Hippocampal formation (tissue), 2 donors: ENCODE measurements at places on chromosomes 4 and X.

DNA sequence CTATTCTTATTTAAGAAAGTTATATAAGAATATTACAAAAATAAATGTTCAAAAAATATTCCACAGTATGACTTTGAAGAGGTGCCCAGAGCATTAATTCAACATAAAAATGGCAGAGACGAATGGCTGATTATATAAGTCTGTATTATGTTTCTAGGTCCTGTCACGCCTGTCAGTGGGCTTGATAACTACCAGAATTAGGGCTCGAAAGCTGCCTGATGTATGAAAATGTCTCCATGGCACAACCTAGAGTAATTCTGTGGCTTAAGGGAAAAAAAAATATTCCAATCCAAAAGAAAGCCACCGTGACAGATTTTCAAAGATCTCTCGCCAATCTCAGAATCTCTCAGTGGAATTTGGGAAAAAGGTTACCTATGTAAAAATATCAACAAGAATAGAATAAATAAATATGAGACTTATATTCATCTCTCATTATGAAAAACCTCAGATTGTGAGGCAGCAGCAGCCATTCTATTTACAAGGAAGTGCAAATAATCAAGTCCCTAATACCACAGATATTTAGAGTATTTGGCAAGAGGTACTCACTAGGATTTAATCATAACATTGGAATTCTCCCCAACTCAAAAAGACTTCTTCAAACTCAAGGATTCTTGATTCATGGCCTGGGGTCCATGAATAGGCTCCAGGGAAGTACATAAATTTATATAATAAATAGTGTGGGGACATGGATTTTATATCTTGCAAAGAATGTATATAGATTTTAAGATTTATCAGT is 489.1 kb upstream of the INTU start:
- no peak for DNase-seq

DNA sequence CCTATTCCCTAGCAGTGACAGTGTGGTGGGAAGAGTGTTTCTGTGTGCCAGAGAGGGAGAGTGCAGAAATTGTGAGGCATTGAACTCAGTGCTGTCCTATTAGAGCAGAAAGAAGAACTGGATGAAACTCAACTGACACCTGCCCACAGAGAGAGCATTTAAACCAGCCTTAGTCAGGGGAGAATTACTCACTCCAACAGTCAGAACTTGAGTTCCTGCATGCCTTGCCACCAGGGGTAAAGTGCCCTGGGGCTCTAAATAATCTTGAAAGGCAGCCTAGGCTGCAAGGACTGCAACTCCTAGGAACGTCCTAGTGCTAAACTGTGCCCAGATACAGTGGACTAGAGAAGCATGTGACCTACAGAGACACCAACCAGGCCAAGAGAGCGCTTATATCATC is 12.8 kb downstream of the CYSLTR1 start:
- DNase-seq, result no peak

- DNase-seq, result no peak
Observed at GRCh38 chr4:54574500-54574899, 83.3 kb upstream of the KIT start.

GRCh38 chrX:137058339-137059127 is 24.7 kb upstream of the GPR101 start:
- no peak for DNase-seq

GRCh38 chrX:38313190-38313589 is 14.1 kb downstream of the RPGR start:
- no peak for DNase-seq

- DNase-seq, result peak; percentile 41
Observed at GRCh38 chrX:13506574-13506973, 62.8 kb upstream of the EGFL6 start.

DNA sequence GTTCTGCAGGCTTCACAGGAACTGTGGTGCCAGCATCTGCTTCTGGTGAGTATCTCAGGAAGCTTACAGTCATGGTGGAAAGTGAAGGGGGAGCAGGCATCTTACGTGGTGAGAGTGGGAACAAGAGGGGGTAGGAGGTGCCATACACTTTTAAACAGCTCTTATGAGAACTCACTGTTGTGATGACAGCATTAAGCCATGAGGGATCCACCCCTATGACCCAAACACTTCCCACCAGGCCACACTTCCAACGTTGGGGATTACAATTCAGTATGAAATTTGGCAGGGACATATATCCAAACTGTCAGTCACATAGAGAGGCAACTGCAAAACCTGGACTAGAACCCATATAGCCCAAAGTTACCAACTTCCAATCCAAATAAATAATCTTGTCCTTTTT is 43.1 kb upstream of the ZCCHC12 start:
- no peak for DNase-seq

- no peak for DNase-seq
Observed at GRCh38 chrX:4925911-4926310, 1212.5 kb upstream of the PRKX start.

DNA sequence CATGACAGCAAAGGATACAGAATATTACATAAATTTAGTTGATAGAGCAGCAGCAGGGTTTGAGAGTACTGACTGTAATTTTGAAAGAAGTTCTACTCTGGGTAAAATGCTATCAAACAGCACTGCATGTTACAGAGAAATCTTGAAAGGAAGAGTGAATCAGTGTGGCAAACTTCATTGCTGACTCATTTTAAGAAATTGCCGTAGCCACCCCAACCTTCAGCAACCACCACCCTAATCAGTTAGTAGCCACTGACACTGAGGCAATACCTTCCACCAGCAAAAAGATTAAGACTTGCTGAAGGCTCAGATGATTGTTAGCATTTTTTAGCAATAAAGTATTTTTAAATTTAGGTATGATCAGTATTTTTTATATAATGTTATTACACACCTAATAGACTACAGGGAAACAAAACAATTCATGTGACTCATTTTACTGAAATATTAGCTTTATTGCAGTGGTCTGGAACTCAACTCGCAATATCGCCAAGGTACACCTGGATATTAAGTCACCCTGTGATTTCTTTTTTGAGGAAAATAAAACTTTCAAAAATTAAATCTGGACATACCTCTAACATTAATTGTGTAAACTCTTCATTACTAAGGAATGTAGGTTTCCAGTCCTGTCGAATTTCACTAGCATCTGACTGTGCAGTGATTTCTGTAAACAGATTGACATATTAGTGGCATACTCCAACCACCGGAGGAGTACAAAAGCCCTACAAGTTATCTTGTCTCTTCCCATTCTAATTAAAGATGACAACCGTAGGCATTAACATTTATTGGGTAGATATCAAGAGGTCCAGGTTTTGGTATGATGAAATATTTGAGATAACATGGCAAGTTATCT is 71.1 kb downstream of the CLOCK start:
- DNase-seq, result no peak

GRCh38 chr4:138003248-138003647 is 238.9 kb downstream of the SLC7A11 start:
- no peak for DNase-seq

- DNase-seq, result no peak
Observed at GRCh38 chr4:127917151-127917550, 36.5 kb downstream of the PLK4 start.

DNA sequence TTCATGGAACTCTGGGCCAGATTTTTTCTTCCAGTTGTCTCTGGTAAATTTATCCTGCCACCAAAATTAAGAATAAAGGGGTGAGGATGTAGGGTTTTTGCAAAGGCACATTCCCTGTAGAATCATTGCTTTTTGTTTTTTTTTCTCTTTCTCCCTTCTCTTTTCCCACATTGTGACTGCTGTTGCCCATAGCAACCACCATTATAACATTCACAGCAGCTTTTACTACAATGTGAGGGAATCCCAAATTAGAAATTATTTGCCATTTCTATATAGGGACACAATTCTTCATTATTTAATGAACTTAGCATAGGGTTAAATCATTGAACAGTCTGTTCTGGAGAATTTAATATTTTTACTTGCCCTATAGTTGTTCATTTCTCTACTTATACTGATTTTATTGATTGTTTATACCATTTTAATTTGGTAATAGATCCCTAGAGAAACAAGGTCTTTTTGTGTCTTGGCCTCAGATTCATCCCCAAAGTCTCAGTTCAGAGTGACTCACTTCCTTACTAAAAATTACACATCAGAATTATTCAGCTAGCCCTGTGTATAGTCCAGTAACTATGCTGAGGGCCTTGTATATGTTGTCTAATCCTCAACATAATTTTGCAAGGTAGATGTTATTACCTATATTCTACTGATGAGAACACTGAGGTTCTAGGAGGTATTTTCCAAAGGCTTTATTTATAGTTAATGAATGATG is 80.8 kb upstream of the ANK2 start:
- no peak for DNase-seq

DNA sequence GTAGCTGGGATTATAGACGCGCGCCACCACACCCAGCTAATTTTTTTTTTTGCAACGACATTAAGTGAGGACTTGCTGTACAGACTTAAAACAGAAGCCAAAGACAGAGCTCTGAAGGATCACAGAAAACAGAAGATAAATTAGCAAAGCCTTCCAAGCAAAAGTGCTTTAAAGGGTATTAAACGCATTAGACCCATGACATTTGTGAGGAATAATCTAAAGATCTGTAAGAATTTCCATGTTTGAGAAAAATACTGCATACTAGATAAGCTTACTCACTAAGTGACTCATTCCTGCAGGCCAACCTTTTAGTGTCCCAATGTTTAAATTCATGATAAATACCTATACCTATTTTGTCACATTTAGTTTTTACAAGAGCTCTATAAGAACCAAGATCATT is 27.4 kb downstream of the SMARCA1 start:
- DNase-seq, result no peak

DNA sequence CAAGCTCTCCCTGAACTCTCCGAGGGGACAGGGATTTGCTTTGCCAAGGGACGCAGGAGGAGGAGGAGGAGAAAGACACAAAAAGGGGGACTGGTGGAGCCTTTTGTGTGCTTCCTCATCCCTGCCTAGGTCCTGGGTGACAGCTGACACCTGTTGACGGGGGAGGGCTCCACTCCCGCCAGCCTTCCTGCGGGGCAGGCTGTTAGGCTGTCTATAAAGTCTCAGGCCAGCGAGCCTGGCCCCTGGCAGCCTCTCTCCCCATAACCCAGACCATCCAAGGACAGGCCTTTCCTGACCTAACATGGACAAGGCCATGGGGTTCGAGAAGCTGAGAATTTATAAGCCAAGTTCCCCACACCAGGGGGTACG is 832 bp upstream of the EVC2 start:
- DNase-seq, result no peak

GRCh38 chr4:26228883-26229282 is 91.9 kb upstream of the RBPJ start:
- DNase-seq, result no peak

- no peak for DNase-seq
Observed at GRCh38 chrX:7254144-7254543, 106.2 kb upstream of the PUDP start.

DNA sequence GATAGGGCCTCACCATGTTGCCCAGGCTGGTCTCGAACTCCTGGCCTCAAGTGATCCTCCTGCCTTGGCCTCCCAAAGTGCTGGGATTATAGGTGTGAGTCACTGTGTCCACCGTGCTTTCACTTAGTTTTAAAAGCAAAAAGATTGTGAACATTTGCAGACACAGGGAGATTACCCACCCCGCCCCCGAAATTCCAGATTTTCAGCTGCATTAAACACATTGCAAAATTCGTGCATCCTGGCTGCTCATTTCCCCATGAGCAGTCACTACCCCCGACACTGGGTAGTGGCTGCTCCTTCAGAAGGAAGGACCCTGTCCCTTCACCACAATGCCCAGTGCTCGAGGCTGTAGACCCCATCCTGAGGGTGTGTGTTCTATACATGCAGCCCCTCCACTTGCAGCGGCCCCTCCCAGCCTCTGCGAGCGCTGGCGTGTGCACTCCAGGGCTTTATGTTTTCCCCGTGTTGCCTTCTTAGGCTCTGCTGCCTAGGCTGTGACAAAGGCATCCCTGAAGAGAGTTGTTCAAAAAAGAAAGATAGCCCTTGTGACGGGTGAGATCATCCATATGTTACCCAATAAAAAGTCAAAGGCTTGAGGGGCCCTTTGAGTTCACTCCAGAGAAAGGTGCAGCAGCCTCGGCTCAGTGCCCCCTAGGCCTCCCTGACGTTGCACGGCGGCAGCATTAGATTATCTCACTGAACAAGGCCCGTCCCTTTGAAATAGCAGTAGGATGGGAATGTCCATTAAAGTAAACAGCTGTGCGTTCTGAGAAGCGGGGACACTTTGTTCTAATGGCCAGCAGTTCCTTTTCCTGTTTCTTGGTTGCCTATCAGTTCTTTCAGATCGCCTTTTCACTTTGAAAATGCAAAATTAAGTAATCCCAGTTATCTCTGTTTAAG is 71.6 kb downstream of the SHROOM2 start:
- DNase-seq, result no peak

GRCh38 chr4:1511441-1512041 is 105.3 kb upstream of the NKX1-1 start:
- no peak for DNase-seq

GRCh38 chr4:130356873-130357272 is 1260.9 kb downstream of the C4orf33 start:
- DNase-seq, result no peak

DNA sequence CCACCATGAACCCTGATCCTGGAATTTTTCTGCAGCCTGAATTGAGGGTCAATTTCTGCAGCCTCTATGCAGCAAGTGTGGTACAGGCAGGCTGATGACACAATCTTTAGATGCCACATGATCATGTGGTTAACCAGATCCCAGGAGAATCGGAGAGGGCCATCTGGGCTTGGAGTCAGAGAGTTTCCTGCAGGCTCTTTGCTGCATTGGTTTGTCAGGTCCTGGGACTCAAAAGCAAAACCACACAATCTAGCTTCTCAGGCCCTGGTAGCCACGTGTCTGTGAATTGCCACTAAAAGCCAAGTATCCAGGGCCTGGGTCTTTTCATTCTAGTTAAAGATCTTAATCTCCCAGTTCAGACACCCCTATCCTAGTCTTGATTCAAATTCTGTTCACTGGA is 464.5 kb downstream of the BCOR start:
- no peak for DNase-seq

GRCh38 chr4:111871802-111872201 is 273.5 kb upstream of the FAM241A start:
- no peak for DNase-seq

GRCh38 chrX:34119122-34119521 is 13.0 kb downstream of the FAM47A start:
- DNase-seq, result no peak

GRCh38 chrX:107102980-107103379 is 15.6 kb downstream of the RBM41 start:
- no peak for DNase-seq

DNA sequence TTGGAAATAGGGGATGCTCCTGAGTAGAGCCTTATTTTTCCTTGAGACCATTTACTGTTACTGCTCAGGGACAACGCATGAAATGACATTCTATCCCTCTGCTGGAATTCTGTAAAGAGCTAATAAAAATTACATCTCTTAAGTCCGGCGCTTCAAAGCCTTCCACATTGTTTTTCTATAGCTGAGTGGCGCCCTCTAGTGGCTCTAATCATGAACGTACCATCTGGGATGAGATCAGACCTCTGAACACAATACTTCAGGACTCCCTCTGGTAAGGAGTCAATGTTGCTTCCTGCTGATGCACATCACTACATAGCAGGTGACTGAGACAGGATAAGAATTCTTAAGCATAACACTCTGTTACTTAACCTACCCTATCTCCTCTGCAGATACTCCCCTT is 6.0 kb downstream of the HMGN5 start:
- peak; percentile 1 for DNase-seq
